Effector memory CD4-positive, alpha-beta T cell (primary cell): ENCODE measurements at places on chromosomes 12 and 14.
A peak's percentile ranks its signal among the peaks of the same experiment; 100 is the strongest.

DNA sequence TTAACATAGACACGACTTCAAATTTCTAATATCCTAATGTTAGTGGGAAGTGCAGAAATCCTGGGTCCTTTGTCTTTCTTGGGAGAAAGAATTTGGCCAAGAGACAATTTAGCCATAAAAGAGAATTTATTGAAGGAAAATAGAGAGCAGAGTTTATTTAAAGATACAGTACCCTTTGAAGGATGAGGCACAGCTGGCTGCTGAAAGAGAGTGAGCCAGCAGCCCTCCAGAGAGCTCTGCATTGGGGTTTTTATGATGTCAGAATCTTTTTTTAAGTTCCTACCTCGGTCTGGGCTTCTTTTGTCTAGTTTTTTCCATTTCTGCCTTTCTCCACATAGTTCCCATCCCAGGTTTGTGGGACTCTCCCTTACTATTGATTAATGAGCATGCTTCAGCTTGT, 37.5 kb downstream of the CCER1 start:
- no peaks in the 10 kb centered on the region for H3K27me3 ChIP-seq
- no peak overlapping the region for H3K27ac ChIP-seq
- H3K36me3 ChIP-seq, result no peaks in the 10 kb centered on the region
- H3K4me3 ChIP-seq, result no peak overlapping the region

- H3K27ac ChIP-seq, result no peak overlapping the region
- no peaks in the 10 kb centered on the region for H3K27me3 ChIP-seq
- no peaks in the 10 kb centered on the region for H3K36me3 ChIP-seq
Observed at GRCh38 chr12:607541-608001, 55.7 kb downstream of the NINJ2 start.

DNA sequence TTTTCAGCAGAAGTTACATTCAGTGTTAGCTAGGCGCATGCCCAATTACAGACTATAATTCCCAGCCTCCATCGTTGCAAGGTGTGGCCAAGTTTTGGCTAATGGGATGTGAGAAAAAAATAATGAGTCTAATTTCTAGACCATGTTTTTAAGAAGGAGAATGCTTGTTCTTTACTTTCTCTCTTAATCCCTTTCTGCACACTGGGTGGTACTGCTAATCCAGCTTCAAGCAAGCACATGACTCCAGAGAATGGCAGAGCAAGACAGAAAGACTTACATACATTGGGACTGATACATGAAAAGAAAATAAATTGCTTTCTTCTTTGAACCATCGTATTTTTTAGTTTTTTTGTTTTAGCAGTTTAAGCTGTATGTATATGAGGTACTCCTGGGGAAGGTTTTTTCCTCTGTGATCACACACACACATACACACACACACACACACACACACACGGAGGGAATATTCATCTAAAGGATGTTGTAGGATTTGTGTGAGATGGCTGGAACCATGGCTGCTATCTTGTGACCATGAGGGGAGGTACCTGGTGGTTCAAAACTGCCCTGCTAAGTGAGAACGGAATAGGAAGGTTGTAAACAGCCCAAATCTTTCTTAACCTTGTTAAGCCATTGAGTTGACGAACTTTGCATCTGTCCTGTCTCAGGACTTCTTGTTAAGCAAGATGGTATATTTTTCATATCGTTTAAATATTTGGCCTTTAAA, 34.3 kb upstream of the LTA4H start:
- H3K36me3 ChIP-seq, result no peaks in the 10 kb centered on the region
- no peak overlapping the region for H3K4me3 ChIP-seq
- no peaks in the 10 kb centered on the region for H3K27me3 ChIP-seq
- H3K27ac ChIP-seq, result no peak overlapping the region
- peaks cover under 1% of the 10 kb centered on the region for H3K4me1 ChIP-seq
- DNase-seq, result no peak

DNA sequence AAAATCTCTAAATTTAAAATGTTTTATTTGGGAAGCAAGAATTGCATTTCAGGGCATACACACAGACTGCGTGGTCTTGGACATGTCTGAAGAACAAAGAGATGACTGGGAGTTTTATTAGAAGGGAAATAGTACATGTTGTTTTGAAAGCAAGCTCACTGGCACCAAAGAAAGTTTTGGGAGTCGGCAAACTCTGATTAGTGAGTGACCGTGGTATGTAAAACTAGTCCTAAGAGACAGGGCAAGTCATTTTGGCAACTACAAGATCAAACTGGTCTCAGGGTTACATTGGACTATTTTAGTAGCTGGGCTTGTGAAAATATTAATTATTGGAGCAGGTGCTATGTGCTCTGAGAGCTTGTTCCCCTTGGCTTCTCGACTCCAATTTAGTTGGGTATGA, 14.9 kb downstream of the TMEM116 start:
- no peak overlapping the region for H3K4me3 ChIP-seq
- H3K36me3 ChIP-seq, result no peaks in the 10 kb centered on the region
- peaks cover 44% of the 10 kb centered on the region for H3K4me1 ChIP-seq

DNA sequence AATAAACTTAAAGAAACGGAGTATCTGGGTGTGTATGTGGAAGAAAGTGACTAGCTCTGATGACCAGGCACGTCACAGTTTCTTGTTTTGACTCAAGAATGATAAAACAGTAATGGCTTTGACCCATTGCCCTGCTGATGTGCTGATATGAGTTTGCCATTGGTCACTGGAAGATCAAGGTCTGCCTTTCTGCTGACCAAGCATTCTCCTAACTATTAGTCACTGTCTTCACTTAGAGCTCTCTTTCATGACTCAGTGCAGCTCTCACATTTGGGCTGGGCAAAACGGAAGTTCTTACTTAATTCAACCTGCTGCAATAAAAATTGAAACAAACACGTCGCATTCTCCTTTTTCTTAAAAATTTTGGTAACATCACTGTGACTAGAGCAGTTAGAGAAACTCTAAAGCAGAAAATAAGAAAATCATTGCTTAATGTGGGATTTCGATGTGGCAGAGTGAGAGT, 366.7 kb downstream of the BTG1 start:
- peak; percentile 19 for DNase-seq
- no peaks in the 10 kb centered on the region for H3K36me3 ChIP-seq
- peak overlapping the region; percentile 23 for H3K4me3 ChIP-seq

- H3K27ac ChIP-seq, result no peak overlapping the region
- no peaks in the 10 kb centered on the region for H3K27me3 ChIP-seq
- H3K4me3 ChIP-seq, result no peak overlapping the region
- peaks cover 11% of the 10 kb centered on the region for H3K36me3 ChIP-seq
- no peak for DNase-seq
Observed at GRCh38 chr12:26595806-26596205, 237.2 kb downstream of the ITPR2 start.

DNA sequence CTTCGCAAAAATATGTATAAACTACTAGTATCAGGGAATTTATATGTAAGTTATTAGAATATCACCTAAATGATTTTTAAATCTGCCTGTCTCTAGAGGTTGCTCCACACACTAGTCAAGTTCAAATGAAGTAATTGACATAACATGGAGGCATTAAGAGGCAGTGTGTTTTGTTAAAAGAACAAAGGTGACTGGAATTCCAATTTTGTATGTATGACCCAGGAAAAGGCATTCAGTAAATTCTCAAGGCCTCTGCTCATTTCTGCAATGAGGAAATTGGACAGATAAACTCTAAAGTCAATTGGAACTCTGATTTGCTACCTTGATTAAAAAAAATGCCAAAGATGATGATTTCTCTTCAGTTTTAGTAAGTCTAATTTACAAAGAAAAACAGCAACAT, 117.1 kb downstream of the NAV3 start:
- H3K27me3 ChIP-seq, result no peaks in the 10 kb centered on the region
- no peak overlapping the region for H3K27ac ChIP-seq
- DNase-seq, result no peak
- H3K36me3 ChIP-seq, result no peaks in the 10 kb centered on the region
- no peaks in the 10 kb centered on the region for H3K4me1 ChIP-seq

DNA sequence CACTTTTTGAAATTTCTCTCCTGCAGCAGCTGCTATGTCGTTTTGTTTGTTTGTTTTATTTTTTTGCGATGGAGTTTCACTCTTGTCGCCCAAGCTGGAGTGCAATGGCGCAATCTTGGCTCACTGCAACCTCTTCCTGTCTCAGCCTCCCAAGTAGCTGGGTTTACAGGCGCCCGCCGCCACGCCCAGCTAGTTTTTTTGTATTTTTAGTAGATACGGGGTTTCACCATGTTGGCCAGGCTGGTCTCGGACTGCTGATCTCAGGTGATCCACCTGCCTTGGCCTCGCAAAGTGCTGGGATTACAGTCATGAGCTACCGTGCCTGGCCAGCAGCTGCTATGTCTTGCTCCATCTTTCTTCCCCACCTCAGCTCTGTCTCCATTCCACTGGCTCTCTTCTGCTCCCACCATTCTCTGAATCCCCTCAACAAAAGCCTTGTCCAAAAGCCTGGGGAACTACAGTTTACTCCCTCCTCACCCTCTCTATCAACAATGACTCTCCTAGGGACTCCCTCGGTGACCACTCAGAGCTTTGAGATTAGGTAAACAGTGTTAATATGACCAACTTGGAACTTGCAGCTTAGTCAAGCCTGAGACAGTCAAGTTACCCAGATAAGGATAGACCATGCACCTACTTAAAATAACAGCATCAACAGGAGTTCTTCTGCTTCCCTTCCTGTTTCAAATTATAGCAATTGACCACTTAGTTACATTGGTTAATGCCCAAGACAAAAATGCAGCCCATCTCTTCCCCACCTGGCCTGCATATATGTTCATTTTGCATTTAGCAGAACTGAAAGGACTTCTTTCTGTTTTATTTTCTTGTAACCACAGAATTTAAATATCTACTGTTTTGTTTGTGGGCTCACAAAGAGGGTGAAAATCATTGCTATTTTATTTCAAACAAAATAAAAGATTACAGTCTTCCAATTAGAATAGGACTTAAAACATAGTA, 189.0 kb upstream of the AMIGO2 start:
- no peaks in the 10 kb centered on the region for H3K27me3 ChIP-seq
- no peak overlapping the region for H3K4me3 ChIP-seq
- no peaks in the 10 kb centered on the region for H3K36me3 ChIP-seq
- DNase-seq, result no peak
- H3K4me1 ChIP-seq, result peaks cover 11% of the 10 kb centered on the region
- no peak overlapping the region for H3K27ac ChIP-seq

GRCh38 chr14:33219957-33220356, 281.3 kb downstream of the NPAS3 start:
- DNase-seq, result no peak
- no peak overlapping the region for H3K4me3 ChIP-seq
- no peak overlapping the region for H3K27ac ChIP-seq
- H3K4me1 ChIP-seq, result no peaks in the 10 kb centered on the region

GRCh38 chr12:79266343-79267144, 402.0 kb downstream of the SYT1 start:
- no peak overlapping the region for H3K27ac ChIP-seq
- no peak for DNase-seq
- no peak overlapping the region for H3K4me3 ChIP-seq
- no peaks in the 10 kb centered on the region for H3K4me1 ChIP-seq
- no peaks in the 10 kb centered on the region for H3K27me3 ChIP-seq
- H3K36me3 ChIP-seq, result no peaks in the 10 kb centered on the region

- H3K27ac ChIP-seq, result no peak overlapping the region
- H3K4me3 ChIP-seq, result no peak overlapping the region
- no peaks in the 10 kb centered on the region for H3K4me1 ChIP-seq
- no peaks in the 10 kb centered on the region for H3K27me3 ChIP-seq
Observed at GRCh38 chr14:80325112-80325511, 113.8 kb upstream of the DIO2 start.

DNA sequence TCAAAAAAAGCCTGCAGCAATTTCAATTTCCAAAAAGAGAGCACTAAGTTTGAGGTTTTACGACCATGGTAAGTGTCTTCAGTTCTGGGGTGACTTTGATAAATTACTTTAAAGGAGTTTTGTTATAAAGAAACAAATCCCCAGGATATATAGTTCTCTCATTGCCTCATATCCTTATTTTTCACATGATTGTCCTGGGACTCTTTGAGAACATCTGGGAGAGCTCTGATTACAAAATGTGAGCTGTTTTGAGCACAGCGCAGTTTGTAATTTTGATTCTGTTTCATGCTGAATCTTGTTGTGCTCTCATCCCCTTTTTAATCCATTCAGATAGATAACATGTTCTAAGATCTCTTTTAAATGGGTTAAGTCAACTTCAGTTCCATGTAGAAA, 67.7 kb upstream of the DCN start:
- no peaks in the 10 kb centered on the region for H3K36me3 ChIP-seq
- H3K4me3 ChIP-seq, result no peak overlapping the region
- H3K4me1 ChIP-seq, result no peaks in the 10 kb centered on the region
- DNase-seq, result no peak
- no peak overlapping the region for H3K27ac ChIP-seq
